Caki2 (cell line): ENCODE measurements at places on chromosomes 7 and 10.

- no peak for DNase-seq
Observed at GRCh38 chr7:24769014-24769830, 12.0 kb upstream of the GSDME start.

DNA sequence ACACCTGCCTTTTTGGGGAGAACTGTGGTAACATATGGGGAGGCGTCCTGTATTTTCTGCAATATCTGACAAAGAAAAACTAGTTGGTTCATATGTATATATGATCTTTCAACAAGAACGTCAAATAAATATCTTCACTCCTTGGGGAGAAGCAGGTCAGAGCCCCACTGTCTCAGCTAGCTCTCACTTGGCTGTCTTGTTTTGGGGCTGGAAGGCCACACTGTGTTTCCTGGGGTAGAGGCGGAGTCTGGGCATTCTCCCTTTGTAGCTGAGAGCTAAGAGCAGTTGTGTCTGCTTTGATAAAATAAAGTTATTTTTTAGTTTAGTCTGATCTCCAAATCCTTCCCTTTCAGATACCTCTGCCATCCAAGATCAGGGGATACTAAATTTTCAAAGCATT is 83.9 kb upstream of the IGFBP3 start:
- no peak for DNase-seq

- DNase-seq = no peak
Observed at GRCh38 chr7:45359776-45360175, 202.2 kb downstream of the RAMP3 start.

DNA sequence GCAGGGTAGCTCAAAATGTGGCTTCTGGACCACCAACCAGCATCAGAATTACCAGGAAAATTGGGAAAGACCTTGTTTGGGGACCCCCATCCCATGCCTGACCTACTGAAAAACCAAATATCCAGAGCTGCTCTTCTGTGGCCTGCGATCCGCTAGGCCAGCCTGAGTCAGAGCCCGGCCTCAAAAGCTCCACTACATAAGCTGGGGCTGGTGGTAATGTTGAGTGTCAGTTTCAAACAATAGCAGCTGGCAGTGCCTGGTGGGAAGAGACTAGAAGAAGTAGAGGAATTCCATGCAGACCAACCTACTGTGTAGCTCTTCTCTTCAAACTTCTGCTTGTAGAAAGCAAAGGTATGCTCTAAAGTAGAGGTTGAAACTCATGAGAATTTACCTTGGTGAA is 52.0 kb downstream of the KLRG2 start:
- DNase-seq = no peak

GRCh38 chr10:117972168-117972837 is 74.4 kb downstream of the RAB11FIP2 start:
- DNase-seq = no peak

DNA sequence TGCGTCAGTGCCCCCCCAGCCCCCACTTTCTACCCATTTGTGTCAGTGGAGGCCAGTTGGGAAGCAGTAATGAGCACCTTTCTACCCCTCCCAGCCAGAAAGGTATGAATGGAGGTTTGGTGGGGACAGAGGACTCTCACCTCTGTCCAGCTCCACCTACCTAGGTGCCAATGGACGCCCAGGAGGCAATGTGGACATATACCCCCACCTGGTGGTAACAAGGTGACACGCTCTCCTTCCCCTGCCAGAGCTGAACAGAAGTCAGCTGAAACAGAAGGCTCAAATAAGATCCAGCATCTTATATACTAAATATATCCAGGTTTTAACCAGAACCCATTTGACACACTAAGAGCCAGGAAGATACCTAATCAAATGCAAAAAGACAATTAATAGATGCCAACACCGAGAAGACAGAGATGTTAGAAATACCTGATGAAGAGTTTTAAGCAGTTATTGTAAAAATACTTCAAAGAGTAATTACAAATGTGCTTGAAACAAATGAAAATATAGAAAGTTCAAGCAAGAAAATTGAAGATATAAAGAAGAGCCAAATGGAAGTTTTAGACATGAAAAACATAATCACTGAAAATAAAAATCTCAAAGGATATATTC is 18.4 kb upstream of the SORCS3 start:
- no peak for DNase-seq

GRCh38 chr7:10939237-10939910 is 34.3 kb upstream of the PHF14 start:
- DNase-seq = no peak

GRCh38 chr10:4137299-4137698 is 352.3 kb upstream of the KLF6 start:
- peak; percentile 6 for DNase-seq

DNA sequence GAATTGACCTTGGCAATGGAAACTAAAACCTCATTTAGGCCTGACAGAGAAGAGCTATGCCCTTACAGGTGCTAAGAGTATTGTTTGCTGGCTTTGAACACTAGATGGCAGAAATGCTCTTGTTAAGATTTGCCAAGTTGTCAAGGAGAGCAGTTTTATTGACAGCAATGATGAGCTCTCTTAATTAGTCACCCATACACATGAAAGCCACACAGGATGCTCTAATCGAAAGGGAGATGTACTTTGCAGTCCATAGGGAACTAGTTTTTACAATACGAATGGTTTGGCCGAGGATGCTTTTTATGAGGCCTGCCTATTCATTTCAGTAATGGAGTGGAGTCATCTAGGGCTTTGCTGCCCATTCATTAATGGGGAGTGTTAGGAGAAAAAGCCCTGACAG is 45.4 kb upstream of the MBL2 start:
- DNase-seq = peak; percentile 65

- DNase-seq = no peak
Observed at GRCh38 chr10:45657033-45657926, 15.3 kb downstream of the ZFAND4 start.

GRCh38 chr7:108114117-108114841 is 15.9 kb downstream of the LAMB4 start:
- no peak for DNase-seq

DNA sequence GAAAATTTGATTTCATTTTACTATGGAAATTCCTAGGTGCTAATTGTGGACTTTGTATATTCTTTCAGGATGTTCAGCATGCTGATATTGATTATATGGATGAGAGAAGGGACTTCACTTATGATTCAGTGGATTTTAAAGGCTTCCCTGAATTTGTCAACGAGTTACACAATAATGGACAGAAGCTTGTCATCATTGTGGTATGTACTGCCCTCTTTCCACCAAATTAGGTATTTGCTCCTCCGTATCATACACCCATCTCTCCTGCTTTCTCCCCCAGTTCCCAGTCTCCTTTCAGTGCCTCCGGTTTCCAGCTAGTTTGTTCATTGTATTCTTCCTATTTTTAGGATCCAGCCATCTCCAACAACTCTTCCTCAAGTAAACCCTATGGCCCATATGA is 34.6 kb downstream of the MGAM start:
- DNase-seq = no peak

- no peak for DNase-seq
Observed at GRCh38 chr10:83987216-83987615, 152.1 kb upstream of the GHITM start.

DNA sequence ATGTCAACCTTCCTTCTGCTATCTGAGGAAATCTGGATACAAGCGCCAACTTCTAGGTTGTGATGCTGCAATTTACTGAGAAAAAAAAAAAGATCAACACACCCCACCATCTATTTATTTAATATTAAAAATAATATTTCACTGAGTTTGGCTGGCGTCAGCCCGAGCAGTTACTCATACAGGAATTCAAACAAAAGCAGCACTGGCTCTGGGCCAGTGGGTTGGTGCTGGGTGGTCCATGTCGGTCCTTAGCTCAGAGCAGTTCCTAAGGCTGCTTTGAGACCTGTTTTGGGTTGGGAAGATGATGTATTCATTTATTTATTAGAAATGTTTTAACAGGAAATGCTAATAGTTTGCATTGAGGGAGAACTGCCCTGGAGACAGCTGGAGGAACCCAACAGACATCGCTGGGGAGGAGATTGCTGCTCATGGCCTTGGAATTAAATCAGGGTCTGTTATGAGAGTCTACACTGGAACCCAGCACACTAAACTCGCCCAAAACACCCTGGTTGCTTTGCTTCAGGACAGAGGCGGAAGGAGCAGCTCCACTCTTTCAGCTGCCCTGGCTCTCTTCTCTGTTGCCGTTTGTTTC is 36.3 kb upstream of the GOT1 start:
- no peak for DNase-seq

DNA sequence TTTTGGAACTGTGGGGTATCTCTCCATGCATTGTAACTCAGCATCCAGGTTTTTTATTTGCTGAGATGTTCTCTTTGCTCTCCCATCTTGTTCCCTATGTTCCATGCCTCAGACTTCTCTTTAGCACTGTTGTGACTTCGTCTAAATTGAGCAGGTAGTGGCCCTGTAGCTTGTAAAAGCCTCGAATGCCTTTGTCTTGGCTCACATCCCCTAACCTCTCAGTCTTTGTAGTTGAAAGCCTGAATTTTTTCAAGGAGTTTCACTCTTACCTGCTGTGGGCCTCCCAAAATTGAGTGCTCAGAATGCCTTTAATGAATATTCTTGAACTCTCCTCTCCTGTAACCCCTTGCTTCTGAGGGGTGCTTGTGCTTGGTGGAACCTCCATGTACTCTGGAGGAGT is 1137.3 kb downstream of the REEP3 start:
- no peak for DNase-seq

DNA sequence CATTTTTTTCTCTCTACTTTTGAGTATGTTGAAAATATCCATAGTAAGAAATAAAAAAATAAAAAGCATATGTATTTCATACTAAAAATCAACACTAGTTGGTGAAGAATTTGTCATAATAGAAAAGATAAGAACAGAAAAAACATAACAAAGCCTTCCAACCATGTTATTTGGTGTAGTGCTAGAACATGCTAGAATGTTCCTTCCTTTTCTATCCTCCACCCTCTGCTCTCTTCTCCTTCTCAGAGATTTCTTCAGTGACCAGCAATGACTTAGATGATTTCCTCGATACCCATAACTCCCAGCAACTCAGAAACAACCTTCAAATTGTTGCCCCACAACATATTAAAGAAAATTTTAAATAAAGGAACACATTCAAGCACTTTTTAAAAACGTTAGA is 2.6 kb downstream of the ZC3HAV1 start:
- no peak for DNase-seq

GRCh38 chr10:19705250-19705649 is 111.0 kb upstream of the PLXDC2 start:
- DNase-seq = no peak

GRCh38 chr10:73910764-73911552 is at the start of gene PLAU:
Gene PLAU (plus strand): TSS chr10:73911132. CDS start chr10:73911556, 424 bp downstream.
- DNase-seq = no peak

GRCh38 chr7:114622221-114622620 is 207.6 kb downstream of the FOXP2 start:
- no peak for DNase-seq

DNA sequence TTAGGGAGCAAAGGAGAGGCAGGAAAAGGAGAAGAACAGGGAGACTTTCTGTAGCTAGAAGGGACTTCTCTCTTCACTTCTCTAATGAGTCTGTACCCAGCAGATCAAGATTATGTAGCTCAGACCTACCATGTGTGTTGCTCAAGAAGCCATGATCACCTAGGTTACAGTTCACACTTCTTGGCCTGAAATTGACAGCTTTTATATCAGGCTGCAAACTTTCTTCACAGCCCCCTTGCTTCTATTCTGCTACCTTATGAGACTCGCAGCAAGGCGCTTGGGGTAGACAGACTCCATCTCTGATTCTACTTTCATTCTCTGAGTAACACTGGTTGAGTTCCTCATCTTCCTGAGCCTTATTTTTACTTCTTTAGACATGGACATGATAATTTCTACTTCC is 19.6 kb upstream of the GIMAP2 start:
- DNase-seq = no peak

- no peak for DNase-seq
Observed at GRCh38 chr7:124722292-124722691, 43.3 kb downstream of the GPR37 start.

DNA sequence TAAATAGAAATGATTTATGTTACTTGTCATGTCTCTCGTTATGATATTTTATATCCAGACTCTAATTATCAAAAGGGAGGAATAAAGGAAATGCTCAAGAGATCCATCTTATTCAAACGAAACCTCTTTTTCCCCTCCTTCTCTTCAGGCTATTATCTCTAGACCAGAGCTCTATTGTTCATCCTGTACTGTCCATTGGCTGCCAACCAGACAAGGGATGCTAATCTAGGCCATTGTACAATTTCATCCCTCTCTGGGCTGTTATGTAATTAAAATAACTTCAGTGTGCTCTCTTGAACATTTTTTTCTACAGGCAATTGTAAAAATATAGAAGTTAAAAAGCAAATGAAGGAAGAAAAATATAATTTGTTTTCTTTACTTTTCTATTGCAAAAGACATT is 220.4 kb downstream of the HDAC9 start:
- no peak for DNase-seq

GRCh38 chr10:122637376-122637775 is 62.3 kb downstream of the C10orf120 start:
- DNase-seq = no peak

DNA sequence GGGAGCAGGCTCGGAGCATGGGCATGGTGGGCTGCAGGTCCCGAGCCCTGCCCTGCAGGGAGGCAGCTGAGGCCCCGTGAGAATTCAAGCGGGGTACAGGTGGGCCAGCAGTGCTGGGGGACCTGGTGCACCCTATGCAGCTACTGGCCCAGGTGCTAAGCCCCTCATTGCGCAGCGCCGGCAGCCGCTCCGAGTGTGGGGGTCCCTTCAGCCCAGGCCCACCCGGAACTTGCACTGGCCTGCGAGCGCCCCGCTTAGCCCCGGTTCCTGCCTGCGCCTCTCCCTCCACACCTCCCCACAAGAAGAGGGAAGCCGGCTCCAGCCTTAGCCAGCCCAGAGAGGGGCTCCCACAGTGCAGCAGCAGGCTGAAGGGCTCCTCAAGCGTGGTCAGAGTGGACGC is 250.7 kb downstream of the CRPPA start:
- no peak for DNase-seq

- DNase-seq = no peak
Observed at GRCh38 chr10:120805014-120805812, 45.9 kb upstream of the WDR11 start.

DNA sequence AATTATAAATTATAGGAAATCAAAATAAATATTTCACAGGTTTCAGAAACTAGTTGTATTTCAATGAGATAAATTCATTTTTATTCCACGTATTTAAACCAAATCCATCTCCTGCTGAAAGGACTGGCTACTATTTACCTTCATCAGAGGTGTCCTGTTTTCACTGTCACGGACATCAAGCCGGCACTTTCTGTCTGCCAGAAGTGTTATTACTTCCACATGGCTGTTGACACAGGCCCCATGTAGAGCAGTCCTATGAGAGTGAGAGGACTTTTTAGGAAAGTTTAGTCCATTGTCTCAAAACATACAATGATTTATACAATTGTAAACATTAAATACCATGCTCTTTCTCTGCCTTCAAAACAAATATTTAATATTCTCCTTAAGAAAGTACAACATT is 100.4 kb upstream of the ACBD5 start:
- DNase-seq = no peak

GRCh38 chr7:46619723-46620310 is 698.7 kb upstream of the IGFBP3 start:
- DNase-seq = no peak
